ENCODE measurements at places on chromosomes 12 and 14.

DNA sequence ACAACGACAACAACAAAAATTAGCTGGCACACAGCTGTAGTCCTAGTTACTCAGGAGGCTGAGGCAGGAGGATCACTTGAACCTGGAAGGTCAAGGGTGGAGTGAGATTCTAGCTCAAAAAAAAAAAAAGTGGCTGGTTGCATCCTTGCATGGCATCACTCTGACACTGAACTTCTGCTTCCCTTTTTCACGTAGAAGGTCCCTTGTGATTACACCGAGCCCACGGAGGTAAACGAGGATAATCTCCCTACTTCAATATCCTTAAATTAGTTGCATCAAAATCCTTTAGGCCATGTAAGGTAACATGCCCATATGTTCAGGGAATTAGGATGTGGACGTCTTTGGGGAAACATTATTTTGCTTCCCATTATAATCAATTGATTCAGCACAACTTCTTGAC lies 4.0 kb upstream of the PPP4R4 start:
- DNase-seq, result no peak

DNA sequence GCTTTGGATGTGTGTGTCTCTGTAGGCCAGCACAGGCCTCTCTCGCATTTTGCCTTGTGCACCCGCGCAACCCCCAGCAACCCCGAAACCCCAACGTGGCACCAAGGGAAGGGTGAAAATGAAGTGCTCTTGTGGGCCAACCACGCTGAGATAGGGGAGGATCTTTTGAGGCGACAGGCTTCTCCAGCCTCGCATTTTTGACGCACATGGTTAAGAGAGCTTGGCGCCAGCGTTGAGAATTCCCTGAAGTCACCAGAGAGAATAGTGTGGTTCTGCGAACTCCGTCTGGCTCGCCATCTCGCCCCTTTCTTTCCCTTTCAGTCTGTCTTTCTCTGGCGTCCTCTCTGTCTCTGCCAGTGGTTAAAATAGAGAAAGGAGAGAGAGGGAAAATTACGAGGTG lies 1.9 kb upstream of the TBX3 start:
- no peak for DNase-seq

DNA sequence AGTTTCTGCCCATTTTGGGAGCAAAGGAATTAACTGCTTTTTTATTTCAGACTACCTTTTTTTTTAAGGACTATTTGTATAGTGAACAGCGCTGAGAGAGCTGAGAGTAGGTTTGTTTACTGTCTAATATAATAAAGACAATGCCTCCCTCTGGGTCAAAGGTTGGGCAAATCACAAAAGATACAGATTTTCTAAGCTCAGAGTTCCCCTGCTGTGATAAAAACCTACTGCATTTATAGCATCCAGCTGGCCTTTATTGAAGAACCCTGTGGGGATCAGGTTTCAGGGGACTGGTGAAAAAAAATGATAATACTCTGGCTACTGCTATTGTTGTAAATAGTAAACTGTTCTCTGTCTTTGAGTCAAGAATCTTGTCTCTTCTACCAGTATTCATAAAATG lies 28.7 kb downstream of the CCDC59 start:
- DNase-seq, result no peak

- no peak for DNase-seq
Observed at GRCh38 chr12:118103201-118103600, 610 bp downstream of the VSIG10 start.

GRCh38 chr12:90628213-90628612 lies 326.8 kb downstream of the CCER1 start:
- DNase-seq, result no peak

DNA sequence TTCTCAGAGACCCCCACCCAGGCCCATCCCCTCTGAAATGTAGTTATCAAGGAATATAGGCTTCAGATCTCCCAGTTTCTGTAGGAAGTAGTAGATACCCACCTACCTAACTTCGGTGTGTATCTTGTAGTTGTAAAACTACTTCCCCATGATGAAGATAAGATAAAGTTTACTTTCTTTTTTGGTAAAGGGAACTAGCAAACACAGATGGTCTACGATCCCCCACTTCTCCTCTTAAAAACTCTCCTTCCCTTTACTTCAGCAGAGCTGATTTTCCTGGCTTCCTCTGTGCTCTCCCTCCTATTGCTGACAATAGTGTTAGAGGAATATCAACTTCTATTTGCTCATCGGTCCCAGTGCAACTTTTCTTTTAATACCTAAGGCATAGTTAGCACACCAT lies 395.2 kb downstream of the RPL10L start:
- no peak for DNase-seq

DNA sequence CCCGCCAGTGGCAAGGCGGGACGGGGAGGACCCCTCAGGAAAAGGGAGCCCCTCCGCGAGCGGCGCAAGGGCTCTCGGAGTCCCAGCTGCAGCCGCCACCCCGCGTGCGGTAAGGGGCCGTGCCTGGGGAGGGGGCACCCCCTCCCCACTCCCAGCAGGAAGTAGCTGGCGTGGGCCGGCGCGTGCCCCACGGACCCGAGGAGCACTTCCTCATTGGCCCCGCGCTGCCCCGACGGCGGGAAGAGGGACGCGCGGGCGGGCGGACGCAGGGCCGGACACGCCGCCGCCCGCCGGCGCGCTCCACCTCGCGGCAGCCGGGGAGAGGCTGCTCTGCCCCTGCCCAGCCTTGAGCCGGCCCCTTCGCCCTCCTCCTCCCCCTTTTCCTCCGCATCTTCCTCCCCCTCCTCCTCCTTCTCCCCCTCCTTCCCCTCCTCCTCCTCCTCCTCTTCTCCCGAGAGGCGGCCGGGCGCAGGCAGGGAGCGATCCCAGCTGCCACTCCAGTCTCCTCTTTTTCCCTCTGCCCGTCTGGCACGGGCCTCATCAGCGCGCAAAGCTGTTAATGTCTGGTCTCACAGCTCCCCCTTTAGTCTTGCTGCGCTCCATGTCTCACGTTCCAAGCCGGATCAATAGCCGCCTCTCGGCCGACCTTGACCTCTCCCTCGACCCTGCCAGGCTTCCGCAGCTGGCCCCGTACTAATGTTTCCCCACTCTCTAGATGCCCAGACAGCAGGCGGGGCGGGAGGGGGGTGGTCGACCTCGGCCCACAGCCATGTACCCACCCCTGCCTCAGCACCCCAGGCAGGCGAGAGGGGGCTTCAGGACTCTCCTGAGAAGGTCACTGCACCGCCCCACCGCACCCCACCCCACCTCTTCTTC lies 2.6 kb upstream of the BCL11B start:
- peak; percentile 79 for DNase-seq

DNA sequence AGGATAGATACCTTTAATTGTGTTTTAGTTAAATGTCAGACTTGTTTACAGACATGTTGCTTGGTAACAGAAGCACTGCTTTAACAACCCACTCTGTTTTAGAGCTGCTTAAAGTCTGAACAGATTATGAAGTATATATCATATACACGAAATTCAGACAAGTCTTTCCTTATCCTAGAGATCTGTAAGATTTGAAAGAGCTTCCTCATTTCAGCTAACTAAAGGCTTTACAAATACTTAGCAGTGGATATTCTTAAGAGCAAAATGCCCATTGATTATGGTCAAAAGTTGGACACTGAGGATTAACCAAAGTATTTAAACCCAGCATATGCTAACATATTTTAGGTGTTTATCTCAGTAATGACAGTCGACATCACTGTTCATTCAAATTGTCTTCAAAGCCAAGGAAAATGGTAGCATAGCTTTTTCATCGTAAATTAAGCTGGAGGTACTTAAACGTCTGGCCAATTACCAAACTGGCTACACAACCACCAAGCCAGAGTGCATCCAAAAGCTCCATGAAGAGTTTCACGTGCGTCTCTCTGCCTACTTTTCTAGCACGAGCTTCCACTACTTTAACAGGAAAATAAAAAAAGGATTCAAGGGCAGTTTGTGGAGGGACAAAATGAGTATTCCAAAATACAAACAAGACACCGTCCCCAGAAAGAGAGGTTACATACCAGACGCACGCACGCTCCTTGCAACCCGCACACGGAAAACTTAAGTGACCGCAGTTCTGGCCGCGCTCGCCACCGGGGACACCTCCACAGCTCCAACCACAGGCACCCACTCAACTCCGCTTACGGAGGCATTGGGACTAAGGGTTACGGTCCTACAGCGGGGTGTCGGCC lies 565 bp downstream of the CEP83 start:
- DNase-seq, result no peak

DNA sequence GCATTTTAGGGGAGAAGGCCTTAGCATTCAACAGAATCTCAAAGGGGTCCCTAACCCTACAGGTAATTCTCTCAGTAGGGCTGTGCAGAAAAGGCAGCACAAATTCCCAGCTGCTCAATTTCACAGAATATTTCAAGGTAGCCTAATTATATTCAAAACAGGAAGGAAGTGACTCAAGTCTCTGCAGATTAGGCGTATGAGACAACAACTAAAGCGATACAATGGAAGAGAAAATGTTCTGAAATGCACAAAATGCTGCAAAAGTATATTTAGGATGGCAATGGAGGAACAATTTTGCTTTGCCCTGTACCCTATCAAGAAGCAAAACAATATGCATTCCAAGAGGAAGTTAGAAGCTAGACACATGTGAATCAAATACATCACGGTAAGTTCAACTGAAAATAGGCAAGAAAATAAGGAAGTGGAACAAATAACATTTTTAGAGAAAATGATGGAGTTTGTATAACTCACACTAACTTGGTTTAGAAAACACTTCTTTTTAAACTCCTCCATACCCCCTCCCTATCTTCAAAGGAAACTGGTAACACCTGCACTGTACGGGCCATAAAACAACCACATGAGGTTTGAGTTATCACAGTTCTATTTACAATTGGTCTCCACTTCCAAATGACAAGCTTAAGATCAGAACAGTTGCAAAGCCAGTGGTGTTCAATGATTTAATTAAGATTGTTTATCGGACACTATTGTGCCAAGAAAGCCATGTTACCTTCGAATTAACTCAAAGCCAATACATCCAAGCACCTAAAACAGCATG lies 1.6 kb downstream of the GIT2 start:
- no peak for DNase-seq

- no peak for DNase-seq
Observed at GRCh38 chr14:105117710-105118385, 50.7 kb downstream of the JAG2 start.

- DNase-seq, result no peak
Observed at GRCh38 chr14:104309657-104310369, 171.4 kb downstream of the KIF26A start.

- no peak for DNase-seq
Observed at GRCh38 chr14:64871344-64871743, 8.4 kb downstream of the SPTB start.

- DNase-seq, result no peak
Observed at GRCh38 chr12:109475993-109476806, 900 bp downstream of the KCTD10 start.

GRCh38 chr14:67821121-67821520 lies 1.5 kb downstream of the RAD51B start:
- DNase-seq, result no peak

GRCh38 chr14:57018065-57018464 lies 207.8 kb upstream of the OTX2 start:
- no peak for DNase-seq

DNA sequence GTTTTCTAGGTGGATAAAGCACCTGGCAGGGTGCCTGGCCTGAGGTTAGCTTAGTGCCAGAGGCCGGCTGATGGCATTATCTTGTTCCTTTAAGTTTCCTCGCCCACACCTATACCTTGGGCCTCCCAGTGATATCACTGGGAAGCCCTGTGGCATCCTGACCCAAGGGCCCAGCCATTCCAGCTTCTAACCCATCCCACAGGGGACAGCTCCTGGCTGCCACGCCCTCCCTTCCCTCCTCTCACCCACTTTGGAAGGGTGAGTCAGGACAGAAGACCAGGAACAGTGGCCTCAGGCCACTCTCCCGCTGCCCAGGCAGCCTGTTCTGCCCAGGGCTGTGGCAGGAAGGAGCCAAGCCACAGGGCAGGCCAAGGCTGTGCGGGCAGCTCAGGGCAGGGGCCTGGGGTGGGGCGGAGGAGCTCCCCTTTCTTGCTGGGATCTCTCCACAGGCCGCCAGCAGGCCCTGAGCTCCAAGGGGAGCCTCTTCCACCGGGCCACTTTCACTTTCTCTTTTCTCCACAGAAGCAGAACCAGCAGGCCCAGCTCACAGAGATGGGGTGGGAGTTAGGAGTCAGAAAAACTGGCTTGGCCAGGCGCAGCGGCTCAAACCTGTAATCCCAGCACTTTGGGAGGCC lies 75.1 kb downstream of the IRF2BPL start:
- peak; percentile 32 for DNase-seq

- no peak for DNase-seq
Observed at GRCh38 chr12:51890511-51891171, 2.7 kb downstream of the ANKRD33 start.

DNA sequence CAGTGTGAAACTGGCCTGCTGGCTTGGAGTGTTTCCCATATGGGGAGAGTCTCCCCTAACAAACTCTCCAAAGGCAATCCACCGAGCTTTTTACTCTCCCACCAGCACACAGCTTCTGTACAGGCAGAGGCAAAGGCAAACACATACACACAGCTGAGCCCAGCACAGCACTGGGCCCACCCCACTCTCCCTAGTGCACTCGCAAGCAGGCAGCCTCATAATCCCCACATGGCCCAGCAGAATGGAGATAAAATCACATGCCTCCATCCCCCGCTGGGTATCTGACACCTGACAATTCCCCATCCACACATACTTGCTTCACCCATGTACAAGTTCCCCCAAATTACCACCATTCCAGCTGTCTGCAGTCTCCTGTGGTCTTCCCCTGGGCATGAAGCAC lies 3.4 kb downstream of the HOXC12 start:
- no peak for DNase-seq

DNA sequence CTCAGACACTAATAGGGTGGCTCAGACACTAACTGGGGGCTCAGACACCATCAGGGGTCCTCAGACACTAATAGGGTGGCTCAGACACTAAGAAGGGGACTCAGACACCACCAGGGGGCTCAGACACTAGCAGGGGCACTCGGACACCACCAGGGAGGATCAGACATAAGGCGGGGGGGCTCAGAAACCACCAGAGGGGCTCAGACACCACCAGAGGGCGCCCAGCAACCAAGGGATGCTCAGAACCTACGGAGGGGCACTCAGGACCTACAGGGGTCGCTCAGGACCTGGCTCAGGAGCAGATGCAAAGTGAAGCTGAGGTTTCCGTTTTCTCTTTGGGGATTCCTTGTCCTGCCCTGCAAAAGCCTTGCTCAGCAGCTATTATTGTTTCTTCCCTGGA lies 448.5 kb downstream of the TMEM121 start:
- DNase-seq, result peak; percentile 64

- DNase-seq, result no peak
Observed at GRCh38 chr14:76765461-76765931, 4.2 kb downstream of the VASH1 start.
